ENCODE measurements at places on chromosomes 13 and 19.

DNA sequence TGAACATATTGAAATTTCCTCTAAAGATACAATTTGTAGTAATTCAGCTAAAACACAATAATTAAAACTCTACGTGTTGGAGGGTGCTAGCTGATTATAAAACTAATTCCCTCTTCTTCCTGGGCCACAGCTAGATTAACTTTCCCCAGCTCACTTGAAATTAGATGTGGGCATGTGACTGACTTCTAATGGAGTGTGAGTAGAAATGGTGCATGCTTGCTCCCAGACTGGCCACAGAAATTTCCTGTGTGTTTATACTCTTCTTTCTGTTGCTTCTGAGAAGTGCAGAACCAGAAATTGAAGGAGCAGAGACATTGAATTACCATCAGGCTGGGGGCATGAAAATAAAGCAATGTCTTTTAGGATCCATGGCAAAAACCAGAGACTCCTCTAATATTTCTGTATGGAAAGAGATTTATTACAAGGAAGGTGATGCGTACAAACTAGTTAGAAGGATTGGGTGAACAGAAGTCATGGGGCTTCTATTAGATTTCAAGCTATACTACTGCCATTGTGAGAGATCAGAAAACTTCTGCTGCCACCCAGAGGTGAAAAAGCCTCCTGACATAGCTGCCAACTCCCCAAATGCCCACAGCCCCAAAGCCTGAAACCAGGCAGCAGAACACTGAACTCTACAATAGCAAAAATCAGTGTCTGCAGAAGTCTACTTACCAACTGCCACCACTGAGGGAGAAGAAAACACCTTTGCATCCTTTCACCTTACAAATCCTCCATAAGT is 379.2 kb upstream of the MIR17HG start:
- DNase-seq = no peak

- DNase-seq = no peak
Measured at GRCh38 chr13:49146950-49147355, 73.2 kb upstream of the MLNR start.

DNA sequence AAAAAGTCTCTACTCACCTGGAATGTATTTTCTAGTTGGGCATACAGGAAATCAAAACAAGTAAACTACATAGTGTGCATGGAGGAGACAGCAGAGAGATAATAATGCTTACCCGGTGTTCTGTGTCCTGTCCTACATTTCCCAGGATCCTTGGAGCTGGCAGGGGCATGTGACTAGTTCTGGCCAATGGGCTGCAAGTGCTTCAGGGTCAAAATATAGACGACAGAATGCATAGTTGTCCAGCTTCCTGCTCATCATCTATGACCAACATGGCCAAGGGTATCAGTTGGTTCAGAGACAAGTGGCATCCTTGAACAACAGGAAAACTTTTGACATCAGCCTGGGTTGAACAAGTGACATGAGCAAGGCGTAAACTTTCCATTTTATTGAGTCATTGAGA is 8.5 kb downstream of the ZNF317 start:
- no peak for DNase-seq

DNA sequence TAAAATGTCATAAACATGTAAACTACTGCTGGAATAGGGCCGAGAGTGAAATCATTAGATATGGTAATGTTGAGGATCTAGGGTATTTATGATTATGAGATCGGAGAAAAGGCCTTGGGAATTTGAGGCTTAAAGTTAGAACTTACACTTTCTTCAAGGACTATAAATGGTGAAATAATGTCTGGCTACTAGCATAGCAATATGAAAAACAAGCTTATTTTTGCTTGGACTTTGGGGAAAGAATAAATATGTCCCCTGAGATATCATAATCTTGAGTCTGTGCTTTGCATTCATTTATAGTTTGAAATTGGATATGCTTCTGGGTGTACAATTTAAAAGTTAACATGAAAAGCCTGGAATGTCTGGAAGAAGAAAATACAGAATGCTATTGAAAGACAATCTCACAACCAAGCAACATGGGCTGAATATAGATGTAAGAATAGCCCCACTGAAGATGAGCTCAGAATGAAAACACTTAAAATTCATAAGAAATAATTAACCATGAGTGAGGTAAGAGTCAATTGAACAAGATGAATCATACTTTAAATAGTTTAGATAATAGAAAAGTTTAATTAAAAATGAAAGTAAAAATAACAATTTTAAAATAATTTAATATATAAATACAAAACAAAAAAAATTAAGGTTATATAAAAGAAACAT is 1555.4 kb upstream of the MIR17HG start:
- no peak for DNase-seq

GRCh38 chr13:76715621-76716020 is 170.6 kb downstream of the KCTD12 start:
- DNase-seq = no peak

- DNase-seq = no peak
Measured at GRCh38 chr13:20424949-20425348, 100.7 kb downstream of the CRYL1 start.

DNA sequence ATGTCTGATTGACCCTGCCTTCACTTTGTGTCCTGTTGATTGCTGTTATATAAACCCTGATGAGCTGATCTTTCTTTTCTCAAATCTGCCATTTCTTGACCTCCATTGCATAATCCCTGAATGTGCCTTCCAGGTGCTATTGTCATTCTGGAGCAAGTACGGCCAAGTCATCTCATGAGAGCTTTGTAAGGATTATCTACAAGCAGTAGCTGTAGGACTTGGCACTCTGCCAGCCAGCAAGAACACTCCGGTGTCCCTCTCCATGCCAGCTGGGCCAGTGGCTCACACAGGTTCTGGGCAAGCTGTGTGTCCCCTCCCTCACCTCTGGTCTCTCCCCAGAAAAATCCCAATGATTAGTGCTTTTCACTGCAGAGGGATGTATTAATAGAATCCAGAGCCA is 348.1 kb downstream of the FOXO1 start:
- no peak for DNase-seq

- no peak for DNase-seq
Measured at GRCh38 chr13:45149964-45150363, 29.7 kb downstream of the GTF2F2 start.

DNA sequence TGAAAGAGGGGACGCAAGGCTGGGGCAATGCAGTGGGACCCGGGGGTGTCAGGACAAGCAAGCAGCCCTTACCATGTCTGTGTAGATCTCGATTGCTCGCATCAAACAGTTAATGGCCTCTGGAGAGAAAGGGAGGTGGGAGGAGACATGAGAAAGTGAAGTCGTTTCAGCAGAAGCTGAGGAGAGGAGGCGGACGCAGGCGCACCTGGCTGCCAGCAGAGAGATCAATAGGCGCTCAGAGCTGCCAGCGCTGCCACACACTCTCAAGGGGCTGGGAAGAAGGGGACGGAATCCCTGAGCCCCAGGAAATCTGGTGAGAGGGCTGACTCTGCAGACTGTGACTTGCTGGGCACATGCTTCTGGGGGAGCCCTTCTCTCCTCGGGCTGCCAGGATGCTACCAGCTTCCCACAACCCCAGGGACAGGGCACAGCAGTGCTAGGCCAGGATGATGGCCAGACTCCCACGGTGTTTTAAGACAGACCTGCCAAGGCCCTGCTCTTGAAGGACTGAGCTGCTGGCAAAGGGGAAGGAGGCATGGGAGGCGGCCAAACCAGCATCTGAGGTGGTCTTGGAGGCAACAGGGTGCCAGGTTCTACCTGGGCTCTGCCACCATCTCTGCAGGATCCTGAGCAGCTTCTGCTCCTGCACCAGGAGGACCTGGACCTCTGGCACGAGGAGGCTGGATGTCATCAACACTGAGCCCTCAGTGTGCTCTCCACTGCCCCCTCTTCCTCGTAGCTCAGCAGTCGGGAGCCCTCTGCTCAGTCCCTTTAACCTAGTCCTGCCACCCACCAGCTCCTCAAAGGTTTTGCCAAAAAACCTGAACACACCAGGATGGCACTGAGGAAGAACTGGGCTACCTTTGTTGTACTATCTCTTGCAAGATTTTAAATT is 11.7 kb upstream of the KPTN start:
- DNase-seq = no peak

GRCh38 chr19:8138201-8138600 is 11.2 kb downstream of the FBN3 start:
- DNase-seq = no peak

DNA sequence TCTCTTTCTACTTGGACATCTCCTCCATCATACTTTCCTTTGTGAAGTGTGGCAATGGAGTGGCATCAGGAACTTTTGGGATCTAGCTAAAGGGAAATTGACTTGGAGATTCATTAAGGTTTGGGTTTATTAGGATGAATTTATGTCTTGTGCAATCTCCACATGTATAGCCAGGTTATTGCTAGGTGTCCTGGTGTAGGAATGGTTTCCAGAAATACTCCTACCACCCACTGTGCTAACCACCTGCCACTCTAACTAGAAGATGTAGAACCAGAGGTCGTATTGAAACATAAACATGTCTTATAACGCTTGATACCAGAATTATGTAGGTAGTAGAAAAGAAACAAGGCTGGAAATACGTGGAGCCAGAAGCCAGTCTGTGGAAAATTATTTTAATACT is 38.1 kb upstream of the MED4 start:
- peak; percentile 26 for DNase-seq

DNA sequence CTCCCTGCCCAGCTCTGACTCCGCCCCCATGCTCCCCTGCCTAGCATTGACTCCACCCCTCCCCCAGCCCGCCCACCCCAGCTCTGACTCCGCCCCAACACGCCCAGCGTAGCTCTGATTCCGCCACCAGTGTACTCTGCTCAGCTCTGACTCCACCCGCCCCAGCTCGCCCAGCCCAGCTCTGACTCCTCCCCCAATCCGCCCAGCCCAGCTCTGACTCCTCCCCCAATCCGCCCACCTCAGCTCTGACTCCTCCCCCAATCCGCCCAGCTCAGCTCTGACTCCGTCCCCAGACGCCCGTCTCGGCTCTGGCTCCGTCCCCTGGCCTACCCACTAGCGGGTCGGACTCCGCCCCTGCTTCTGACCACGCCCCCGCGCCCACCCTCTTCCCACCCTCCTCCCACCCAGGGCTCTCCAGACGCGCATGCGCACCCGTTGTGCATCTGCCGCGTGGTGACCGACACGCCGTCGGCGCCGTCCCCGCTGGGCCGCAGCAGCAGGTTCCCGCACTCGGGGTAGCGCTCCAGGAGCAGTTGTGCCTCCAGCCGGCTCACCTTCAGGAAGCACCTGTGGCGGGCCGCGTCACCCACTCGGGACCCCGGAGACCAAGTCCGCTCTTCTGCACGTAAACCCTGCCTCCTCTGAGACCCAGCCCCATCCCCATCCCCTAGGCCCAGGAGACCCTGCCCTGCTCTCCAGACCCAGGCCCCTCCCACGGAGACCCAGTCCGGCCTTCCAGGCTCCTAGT is 10.2 kb downstream of the STAP2 start:
- DNase-seq = no peak

DNA sequence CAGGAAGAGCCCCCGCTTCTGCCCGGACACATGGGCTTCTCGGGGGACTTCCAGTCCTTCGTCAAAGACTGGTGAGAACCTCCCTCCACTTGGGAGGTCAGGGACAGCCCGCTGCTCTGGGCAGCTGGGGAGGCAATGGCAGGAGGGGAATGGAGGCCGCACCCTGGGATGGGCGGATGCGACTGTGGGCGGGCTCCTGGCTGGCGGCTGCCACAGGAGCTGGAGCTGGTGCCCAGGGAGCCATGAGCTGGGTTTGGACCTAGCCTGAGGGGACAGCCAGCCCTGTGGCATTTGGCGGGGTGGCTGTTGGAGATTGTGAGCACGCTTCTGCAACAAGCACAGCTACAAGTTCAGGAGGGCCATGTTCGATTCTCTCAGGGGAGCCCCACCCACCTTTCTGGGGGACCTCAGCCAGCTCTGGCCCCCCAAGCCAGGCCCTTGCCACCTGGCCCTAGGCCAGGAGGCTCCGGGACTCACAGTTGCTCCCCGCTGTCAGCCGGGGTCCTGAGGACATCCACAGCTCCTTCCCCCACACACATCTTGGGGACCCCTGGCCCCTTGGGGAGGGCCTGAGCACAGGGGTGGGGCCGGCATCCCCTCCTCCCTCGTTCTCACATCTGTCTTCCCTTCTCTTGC is 3.0 kb upstream of the TGFBR3L start:
- no peak for DNase-seq

- no peak for DNase-seq
Measured at GRCh38 chr13:99295488-99296252, 11.5 kb downstream of the GPR183 start.

GRCh38 chr13:109667056-109667455 is 119.3 kb downstream of the IRS2 start:
- DNase-seq = no peak

DNA sequence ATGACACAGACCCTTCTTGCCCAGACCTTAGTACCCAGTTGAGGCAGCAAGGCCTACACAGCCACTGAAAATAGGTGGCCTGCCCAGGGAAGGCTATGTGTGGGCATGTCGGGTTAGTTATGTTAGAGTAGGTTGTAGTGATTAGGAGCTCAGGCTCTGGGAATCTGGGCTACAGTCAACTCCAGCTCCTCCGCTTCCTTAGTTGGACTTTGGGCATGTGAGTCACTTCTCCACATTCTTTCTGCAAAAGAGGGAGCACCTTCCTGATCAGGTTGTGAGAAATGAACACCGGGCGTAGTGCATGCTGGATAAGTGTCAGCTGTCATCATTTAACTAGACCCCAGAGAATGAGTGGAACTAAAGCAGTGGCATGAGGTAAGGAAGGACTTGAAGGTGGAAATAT is 64.8 kb downstream of the ARHGAP35 start:
- DNase-seq = no peak

- peak; percentile 29 for DNase-seq
Measured at GRCh38 chr13:59495936-59496512, 667.7 kb downstream of the DIAPH3 start.

GRCh38 chr19:1081301-1082164 is 13.6 kb downstream of the POLR2E start:
- DNase-seq = no peak

GRCh38 chr13:72132075-72132474 is 265.1 kb upstream of the DACH1 start:
- no peak for DNase-seq

DNA sequence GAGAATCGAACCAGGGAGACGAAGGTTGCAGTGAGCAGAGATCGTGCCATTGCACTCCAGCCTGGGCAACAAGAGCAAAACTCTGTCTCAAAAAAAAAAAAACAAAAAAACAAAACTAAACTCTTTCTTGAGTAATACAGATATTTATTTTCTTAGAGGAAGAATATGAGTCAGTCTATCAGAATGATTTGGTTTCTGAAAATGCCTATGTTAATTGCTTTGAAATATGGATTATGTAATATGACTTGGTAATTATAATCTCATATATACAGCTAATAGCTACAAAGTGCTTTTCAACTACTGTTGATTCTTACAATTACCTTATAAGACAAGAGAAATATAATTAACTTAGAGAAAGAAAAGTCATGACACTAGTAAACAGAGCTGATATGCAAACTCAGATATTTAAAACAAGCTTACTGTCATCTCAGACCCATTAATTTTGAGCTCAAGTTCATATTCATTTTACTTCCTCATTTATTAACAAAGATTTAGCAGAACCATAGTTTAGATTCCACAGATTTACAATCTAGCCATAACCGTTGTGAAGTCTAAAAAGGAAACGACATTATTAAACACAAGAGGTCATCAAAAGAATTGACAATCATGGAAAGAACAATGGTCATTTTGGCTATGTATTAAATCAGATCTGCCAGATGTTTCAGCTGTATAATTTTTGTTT is 88.0 kb downstream of the TBC1D4 start:
- DNase-seq = no peak

- DNase-seq = no peak
Measured at GRCh38 chr13:95457294-95457693, 95.2 kb upstream of the CLDN10 start.
